ENCODE measurements at places on chromosomes 16 and 17.

DNA sequence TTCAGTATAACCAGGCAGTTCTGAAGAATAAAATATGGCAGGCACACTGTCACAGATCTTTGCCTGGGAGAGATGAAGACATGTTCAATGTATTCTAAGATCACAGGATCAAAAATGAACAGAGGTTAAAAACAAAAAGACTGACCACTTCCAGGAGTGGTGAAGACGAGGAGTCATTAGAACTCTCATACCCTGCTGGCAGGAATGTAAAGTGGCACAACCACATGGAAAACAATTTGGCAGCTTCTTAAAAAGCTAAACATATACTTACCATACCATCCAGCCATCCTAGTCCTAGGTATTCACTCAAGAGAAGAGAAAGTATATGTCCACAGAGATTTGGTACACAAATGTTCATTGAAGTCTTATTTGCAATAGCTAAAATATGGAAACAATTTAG is 406.3 kb downstream of the NPIPA8 start:
- DNase-seq, result no peak

GRCh38 chr17:53090770-53091169 is 732.0 kb upstream of the KIF2B start:
- DNase-seq, result no peak

DNA sequence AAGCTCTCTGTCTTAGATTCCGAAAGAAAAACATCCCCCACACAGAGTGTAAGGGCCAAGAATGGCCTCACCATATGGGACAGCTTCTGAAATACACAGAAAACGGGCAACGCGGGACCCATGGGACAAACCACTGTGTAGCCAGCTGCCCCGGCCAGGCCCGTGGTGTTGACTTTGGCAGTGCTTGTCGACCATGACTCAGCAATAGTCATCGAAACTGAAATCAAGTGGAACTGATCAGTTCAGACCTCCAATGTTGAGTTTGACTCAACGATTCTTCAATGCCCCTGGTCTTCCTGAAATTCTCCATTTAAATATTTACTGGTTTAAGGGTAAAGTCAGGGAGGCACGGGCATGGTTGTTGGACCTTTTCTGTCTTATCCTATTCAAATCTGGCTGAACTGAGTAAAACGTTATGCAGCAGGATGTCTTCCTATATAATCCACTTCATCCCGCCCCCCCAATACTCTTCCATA is 27.5 kb downstream of the ZFHX3 start:
- DNase-seq, result no peak

- no peak for DNase-seq
Measured at GRCh38 chr16:30786115-30786935, 680 bp downstream of the ZNF629 start.

DNA sequence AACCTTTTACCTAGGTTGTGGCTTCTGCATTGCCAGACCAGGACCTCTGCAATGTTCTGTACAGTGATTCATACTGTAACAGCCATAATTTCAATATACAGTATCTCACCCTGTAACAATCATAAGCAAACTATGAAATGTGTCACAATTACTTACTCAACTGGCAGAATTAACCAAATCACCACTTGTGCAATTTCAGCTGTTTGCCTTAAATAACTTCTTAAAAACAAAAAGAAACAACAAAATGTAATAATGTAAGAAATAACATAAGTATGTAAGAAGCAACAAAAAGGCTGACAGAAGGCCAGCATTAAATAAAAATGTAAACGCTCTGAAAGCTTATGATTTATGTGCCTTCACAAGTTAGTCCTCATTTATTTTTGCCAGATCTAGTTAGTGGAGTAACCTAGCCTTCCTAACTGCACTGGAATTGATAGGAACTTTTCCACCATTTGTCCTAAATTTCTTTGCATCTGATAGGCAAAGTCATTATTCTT is 96.9 kb downstream of the SKAP1 start:
- no peak for DNase-seq

All from hindlimb muscle (tissue), 1 donor.